ENCODE measurements at places on chromosomes 12 and 14.
A peak's percentile ranks its signal among the peaks of the same experiment; 100 is the strongest.

DNA sequence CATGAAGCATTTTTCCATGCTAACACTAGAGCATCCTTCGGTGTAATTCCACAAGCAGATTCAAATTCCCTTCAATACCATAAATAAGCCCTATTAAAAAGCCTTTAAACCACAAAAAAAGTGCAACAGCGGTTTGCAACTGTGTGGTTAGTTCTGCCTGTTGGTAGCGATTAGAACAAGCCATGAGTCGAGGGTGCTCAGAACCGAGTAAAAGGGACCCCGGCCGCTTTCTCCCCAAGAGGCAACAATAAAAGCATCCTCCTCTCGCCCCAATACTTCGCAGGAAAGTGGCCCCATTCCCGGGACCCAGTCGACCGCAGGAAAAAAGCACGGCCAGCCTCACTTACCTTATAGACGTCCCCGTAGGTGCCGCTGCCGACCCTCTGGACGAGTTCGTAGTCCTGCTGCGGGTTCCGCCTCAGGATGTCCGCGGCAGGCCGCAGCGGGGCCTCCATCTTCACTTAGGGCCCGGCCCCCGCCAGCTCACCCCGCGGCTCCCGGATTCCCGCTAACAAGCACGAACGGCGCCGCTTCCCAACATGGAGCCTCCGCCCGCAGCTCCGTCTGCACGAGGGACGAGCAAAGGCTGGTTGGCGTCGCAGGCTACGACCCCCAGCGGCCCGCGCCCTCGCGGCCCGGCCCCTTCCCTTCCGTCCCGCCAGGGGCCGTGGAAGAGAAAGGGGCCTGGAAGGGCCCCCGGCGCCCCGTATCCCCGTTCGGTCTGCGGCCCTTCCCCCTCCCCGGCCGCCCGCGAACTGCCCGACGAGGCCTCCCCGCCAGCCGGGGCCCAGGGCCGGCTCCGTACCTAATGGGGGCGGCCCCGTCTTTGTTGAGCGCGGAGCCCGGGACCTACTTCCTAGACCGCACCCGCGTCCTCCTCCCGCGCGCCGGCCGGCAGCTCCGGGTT is 521 bp downstream of the MAP4K5 start:
- DNase-seq: peak; percentile 54

GRCh38 chr12:39365364-39366001 is 77.4 kb downstream of the KIF21A start:
- no peak for DNase-seq

GRCh38 chr14:28744126-28744525 is 22.5 kb upstream of the FOXG1 start:
- no peak for DNase-seq

DNA sequence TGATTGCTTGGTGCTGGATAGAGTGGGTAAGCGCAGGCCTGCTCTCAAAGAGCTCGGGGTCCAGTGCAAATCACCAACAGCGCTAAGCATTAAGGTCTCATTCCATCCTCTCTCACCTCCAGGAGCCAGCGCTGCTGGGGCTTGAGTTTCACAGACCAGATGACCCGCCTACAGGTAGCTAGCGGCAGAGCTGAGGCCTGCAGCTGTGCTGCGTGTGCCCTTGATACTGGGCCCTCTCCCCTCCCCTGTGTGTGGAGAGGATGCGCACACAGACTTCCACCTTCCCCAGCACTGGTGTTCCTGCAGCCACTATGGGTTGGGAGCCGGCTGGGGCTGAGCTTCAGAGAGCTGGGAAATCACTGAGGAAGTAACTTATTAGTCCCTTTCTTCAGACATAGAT is 149.9 kb downstream of the CALM1 start:
- no peak for DNase-seq

DNA sequence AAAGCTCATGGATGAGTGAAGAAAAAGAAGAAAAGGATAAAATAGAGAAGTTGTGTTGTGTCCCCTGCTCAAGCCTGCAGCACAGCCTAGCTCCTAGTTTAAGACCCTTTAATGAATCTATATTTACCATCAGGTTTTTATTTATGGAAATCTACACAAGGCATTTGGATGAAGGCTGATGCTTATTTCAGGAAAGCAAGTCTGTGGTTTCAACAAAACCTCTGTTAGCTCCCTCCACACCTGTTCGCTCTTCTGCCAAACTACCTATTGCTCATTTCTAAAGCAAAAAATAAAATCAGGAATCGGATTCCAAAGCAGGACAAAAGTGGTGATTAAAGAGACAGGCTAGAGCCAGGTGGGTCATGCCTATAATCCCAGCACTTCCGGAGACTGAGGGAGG is 18.9 kb upstream of the MAP3K9 start:
- no peak for DNase-seq

GRCh38 chr12:52600941-52601481 is at the start of gene KRT72:
Gene KRT72 (minus strand): TSS chr12:52601463. CDS start chr12:52601452, 11 bp downstream.
- DNase-seq: no peak

- no peak for DNase-seq
These were observed 93.2 kb downstream of the SLC2A13 start for GRCh38 chr12:40012711-40013110.

- DNase-seq: no peak
These were observed 73.5 kb upstream of the ARHGAP5 start for GRCh38 chr14:32003585-32003984.

GRCh38 chr12:117192057-117192456 is 1.8 kb upstream of the FBXO21 start:
- peak; percentile 35 for DNase-seq

All from ovary (tissue), 10 donors.